NCI-H446 treated with DMSO at 0.1 percent for 48 hours (cell line): ENCODE measurements at places on chromosomes 16 and 17.

DNA sequence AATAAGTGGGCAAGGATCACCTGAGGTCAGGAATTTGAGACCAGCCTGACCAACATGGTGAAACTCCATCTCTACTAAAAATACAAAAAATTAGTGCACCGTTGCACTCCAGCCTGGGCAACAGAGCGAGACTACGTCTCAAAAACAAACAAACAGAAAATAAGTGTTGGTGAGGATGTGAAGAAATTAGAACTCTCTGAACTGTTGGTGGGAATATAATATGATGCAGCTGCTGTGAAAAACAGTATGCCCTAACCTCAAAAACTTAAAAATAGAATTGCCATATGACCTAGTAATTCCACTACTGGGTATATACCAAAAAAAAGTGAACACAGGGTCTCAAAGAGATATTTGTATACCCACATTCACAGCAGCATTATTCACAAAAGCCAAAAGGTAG, 26.1 kb downstream of the GLG1 start:
- no peak for DNase-seq

GRCh38 chr17:78474614-78475146, 96.2 kb downstream of the PGS1 start:
- DNase-seq: no peak

DNA sequence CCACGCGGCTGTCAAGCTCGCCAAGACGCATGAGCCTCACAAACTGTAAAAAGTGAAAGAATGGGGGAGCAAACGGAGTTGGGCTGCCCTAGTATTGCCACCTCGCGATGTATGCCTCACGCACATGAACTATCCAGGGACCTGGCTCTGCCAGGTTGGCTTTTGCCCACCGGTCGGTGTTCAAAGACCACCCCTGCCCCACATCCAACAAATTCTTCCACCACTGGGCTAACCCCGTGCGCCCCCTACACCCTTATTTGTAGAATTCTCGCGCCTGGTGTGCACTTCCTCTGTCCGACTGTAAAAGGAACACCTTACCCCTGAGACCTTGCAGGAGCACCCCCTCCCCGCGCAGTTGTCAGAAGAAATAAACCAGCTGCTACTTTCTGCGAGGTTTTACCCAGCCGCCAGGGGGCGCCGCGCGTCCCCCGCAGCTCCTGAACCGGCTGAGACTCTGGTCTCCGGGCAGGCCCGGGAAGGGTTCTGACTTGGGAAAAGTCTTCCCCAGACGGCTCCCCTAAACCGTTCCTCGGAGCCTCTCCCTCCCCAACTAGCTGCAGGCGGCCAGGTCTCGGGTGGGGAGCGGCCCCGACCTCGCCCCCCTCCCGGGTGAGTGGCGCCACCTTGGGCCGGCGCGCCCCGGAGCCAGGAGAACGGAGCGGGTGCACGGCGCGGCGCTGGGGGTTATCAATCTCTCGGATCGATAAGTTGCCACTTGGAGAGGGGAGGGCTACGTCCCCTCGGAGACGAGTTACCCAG, 1.7 kb upstream of the ZNF423 start:
- DNase-seq: peak; percentile 50

DNA sequence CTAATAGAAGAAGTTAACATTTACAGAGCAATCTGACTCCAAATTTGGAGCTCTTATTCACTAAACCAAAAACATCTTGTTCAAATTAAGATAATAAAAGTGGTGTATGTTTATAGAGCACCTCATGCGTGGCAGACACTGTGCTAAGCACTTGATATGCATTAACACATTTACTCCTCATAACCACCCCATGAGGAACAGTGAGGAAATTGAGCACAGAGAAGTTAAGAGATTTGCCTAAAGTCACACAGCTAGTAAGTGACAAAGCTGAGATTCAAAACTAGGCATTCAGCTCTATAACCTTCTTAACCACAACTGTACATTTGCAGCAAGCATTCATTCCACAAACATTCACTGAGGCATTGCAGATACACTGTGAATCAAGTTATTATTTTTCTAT, 94.0 kb downstream of the VAT1L start:
- no peak for DNase-seq

DNA sequence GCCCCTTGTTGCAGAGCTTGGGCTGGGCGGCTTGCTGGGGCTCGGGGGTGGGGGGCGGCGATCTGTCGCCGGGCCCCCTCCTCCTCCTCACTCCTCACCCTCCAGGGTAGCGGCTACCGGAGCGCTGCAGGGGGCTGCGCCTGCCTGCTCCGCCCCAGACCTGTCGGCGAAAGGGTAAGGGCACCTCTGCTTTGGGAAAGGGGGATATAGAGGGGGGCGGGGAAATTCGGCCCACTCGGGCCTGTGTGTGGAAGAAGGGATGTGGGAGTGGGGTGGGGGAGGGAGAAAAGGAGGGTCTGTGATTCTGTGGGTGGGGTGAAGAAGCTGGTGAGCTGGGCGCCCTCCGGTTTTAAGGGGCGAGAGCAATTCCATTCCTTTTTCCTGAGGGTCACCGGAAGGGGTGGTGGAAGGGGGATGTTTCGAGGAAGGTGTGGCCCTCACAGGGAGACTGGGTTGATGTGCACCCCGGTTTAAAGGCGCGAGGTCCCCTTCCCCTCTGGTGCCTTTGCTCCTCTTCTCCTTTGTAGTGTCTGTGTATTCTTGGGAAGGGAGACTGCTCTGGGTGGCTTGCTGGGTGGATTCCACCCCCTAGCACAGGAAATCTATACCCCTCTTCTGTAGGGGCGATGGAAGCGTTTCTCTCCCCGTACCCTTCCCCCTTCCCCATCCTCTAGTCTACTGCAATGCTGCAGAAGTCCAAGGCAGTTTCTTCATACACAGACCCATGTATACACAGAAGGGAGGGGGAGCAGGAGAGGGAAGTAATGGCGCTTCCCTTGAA, 878 bp downstream of the TAOK1 start:
- DNase-seq: no peak

DNA sequence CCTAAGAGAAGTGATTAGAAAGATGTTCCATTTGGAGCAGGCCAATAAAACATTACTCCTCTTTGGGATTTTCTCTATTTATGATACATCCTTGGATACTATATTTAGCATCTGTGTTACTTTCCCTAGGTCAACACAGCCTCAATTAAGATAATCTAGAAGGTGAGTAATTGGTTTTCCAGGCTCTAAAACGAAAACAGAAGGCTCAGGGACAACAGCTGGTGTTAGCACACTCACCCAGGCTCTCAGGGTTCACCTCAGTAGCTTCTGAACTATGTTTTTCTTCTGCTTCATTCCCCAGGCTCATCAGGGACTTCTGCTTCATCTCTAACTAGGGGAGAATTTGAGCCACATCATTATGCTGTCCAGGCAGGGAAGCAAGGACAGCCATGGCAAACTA, 76.6 kb downstream of the ZZEF1 start:
- no peak for DNase-seq

- DNase-seq: no peak
These were observed 188.5 kb downstream of the MSI2 start for GRCh38 chr17:57444682-57445450.

GRCh38 chr16:2196162-2196980, at the start of gene CASKIN1:
Gene CASKIN1 (minus strand): TSS chr16:2196605. CDS start chr16:2196432, 173 bp downstream.
- no peak for DNase-seq

DNA sequence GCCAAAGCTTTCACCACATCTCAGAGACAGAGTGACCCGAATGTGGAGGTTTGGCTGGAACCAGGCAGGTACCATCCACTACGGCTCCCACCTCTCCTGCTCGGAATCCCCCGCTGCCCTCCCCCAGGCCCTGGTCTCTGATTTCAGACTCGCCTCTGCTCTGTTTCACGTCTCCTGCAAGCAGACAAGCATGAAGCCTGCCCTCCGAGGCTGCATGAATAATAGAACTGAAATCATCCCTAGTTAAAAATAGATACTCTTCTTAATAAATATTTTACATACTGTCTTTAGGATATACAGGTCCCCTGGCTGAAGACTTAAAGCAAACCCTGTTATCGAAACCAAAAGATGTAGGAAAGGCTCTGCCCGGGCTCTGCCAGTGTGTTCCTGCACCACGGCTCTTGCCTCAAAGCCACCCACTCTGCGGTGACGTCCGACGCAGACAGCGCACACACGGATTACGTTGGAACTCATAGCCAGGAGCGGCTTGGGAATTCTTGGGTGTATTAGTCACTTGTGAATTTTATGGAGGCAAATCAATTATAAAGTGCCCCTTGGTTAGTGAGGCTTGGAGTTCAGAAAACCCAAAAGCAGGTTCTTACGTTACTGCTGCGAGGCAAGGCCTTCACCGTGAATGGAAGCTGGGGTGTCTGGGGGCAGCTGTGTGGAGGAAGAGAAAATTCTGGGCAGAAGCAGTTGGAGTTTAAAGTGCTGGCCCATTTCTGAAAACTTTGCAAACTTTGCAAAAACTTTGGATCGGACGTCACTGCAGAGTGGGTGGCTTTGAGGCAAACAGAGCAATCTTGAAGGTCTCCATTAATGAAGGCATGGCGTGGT, 25.6 kb upstream of the NPTX1 start:
- DNase-seq: no peak

DNA sequence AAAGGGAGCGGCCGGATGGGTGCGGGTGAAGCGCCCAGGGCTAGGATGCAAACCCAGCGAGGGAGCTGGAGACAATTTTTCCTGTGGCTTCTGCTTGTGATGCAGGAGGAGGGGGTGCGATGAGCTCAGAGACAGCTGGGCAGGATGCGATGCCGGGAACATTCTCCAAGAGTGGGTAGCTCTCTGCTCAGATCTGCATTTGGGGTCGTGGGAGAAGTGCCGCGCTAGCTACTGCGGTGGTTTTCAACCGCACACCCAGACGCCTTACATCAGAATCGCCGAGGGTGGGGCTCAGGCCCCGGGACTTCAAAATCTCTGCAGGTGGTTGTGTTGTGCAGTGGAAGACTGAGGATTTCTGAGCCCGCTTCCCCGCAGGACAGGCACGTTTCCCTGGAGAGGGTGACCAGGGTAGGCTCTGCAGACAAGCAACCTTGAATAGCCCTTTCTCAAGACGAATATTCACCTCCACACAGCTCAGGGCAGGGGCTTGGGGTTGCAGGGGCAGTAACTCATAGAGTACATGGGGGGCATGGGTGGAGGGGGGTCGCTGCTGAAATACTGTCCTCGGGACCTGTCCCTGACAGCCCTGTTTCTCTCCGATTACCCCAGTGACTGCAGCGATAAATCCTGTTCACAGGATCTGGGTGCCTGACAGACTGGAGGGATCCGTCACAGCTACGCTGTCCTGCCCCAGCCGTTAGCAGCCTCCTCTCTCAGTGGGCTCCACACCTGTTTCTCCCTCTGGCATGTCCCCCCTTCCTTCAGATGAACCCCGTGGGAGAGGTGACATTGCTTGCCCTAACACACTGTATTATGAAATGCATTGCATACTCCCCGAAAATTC, 63.3 kb downstream of the HAPSTR1 start:
- DNase-seq: no peak

- DNase-seq: no peak
These were observed 44.4 kb upstream of the IRX6 start for GRCh38 chr16:55279598-55279997.

DNA sequence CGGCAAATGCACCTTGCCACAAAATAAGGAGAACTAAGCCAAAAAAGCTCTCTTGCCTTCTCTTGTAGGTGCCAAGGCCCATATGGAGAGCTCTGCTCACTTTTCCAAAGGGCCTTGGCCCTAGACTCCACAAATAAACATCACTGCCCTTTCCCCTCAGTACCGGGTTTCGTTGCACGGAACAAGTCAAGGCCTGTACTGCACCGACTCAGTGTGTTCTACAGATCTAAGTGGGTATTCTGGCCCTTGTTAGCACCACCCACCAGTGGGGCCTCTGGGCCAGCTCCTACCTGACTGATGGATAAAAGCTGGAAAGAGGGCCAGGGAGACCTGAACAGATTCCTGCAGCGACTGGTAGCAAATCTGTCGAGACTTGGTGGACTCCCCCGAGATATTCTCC, 43.7 kb upstream of the GSG1L start:
- DNase-seq: no peak

- no peak for DNase-seq
These were observed 4.7 kb upstream of the MRPS34 start for GRCh38 chr16:1777375-1778199.

- DNase-seq: no peak
These were observed 19.9 kb upstream of the PLLP start for GRCh38 chr16:57304169-57305061.

DNA sequence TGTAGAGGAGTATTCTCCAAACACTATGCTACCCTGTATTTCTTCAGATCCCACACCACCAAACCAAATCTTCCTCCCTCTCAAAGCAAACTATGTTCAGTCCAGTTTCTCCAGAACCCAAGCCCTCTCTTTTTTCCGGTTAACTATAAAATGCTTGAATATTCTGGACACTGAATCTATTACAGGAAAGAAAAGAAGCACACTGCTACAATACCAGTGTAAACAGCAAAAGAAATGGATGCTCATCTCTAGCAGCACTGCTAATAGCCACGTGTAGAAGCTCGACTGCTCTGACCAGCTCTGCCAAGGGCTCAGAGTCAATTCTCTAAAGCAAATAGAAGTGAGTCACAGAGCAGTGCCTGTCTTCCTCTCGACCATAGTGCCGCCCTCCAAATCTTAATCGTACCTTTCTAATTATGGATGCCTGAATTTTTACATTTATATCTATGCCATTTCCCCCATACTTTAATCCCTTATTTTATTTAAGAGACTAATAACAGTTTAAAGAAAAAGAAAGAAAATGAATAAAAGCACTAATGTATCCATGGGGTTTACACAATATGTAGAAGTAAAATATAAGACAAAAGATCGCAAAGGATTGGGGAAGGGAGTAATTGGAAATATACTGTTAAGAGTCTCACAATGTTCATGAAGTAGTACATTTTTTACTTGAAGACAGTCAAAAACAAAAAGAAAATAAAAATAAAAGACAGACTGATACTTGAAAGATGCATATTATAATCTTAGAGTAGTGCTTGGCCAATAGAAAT, 154.5 kb downstream of the PARN start:
- DNase-seq: peak; percentile 49

- DNase-seq: no peak
These were observed 18.4 kb upstream of the CLEC18B start for GRCh38 chr16:74439685-74440084.

GRCh38 chr16:9843424-9844018, 338.7 kb downstream of the GRIN2A start:
- no peak for DNase-seq

DNA sequence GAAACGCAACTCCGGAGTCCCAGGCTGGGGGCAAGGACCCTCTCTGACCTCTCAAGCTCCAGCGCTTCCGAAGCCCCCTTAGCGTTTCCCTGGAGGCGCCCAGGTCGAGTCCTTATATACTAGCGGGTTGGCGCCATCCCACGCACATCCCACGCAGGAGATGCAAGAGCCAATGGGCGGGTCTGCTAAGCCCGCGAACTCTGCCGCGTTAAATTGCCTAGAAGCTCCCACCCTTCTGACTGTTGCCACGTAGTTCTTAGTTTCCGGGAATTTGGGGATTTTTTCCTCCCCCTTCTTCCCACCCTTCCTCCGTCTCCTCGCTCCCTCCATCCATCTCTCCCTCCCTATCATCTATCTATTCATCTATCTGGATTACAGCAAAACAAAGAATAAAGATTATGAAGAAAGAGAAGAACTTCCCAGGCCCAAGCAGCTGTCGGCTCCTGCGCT, at the start of gene SLFN11:
TSS of gene SLFN11 (minus strand) at position 88 of the 450 bp plus-strand sequence. CDS start 9,814 bp downstream, outside the sequence.
- DNase-seq: no peak

DNA sequence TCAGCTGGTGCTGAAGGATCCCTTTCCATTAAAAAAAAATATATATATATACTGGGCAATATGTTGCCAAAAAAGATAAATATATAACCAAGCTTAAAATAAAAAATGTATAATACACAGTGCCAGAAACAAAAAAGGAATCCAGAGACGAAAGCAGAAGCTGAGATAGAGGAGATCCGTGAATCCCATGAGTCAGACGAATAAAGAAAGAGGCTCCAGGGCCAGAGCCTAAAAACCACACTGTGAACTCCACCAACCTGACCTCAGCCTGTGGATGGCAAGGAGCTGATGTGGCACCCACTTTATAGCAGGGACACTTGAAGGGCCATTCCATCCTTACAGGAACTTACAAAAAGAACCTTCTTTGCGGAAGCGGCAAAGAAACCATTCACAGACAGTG, 34.8 kb downstream of the PITPNM3 start:
- DNase-seq: no peak
